GDM1 (cell line): ENCODE measurements at places on chromosomes 7 and 10.

DNA sequence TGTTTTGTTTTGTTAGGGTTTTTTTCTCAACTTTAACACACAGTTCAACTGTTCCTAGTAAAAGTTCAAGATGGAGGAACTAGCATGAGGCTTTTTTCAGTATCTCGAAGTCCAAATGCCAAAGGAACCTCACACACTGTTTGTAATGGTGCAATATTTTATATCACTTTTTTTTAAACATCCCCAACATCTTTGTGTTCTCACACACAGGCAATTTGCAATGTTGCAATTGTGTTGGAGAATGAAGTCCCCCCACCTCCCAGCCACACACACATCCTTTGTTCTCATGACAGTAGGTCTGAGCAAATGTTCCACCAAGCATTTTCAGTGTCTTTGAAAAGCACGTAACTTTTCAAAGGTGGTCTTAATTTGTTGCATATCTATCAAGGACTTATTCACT, 120.9 kb downstream of the TWIST1 start:
- no peak for DNase-seq

DNA sequence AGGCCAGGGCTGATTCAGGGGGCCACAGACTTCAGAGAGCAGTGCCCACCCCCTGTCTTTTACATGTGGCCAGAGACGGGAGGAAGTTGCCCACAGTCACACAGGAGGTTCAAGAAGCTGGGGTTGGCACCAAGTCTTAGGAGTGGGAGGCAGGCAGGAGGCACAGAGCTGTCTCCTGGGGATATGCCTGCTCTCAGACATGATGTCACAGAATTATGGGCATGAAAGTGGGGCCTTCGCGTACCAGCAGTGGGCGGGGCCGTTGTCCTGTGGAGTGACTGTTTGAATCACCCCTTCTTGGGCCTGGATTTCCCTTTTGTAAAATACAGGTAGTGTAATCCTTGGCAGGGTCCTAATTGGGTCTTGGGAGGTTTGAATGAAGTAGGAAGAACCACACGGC, 81.2 kb upstream of the PPIF start:
- no peak for DNase-seq

GRCh38 chr7:1022356-1022755, 22.0 kb upstream of the GPR146 start:
- no peak for DNase-seq

DNA sequence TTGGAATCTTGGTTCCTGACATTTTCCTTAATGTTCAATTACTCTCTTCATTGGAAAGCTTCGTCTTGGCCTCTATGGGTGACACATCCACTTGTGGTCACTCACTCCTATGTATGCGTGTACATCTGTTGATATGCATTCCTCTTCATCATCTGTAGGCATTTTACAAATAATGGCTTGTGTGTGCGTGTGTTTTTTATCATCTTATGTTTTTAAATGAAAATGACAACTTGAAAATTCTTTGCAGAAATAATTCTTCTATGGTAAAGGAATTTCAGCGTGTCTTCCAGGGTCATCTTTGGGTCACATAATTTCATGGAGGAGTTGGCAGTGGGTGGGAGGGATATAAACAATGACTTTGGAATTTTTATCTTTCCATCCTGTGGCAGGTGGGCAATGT, 925.1 kb downstream of the LRMDA start:
- no peak for DNase-seq

GRCh38 chr7:28458732-28459131, 46.4 kb downstream of the CREB5 start:
- no peak for DNase-seq
